Stimulated activated CD8-positive, alpha-beta memory T cell treated with anti-CD3 and anti-CD28 coated beads, Interleukin-15, amount 100 ng/mL, for 24 hours (primary cell): ENCODE measurements at places on chromosomes 4 and X.

GRCh38 chrX:71616672-71617529, 1.4 kb downstream of the CXCR3 start:
- DNase-seq = no peak

GRCh38 chr4:95142932-95143331, 385.2 kb downstream of the BMPR1B start:
- no peak for DNase-seq

DNA sequence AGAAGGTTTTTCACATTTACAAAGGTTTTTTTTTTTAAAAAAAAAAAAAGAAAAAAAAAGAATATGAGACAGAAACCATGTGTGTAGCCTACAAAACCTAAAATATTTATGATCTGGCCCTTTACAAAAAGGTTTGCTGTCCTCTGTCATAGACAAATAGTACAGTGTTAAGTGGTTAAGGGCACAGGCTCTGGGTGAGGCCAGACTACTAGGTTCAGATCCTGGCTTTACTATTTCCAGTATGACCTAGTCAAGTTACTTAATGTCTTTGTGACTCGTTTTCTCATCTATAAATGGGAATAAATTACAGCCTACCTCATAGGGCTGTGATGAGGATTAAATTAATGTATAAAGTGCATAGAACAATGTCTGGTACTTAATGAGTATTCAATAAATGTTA, 56.5 kb downstream of the GAB1 start:
- no peak for DNase-seq

- no peak for DNase-seq
Measured at GRCh38 chr4:74873545-74874301, 59.2 kb upstream of the PARM1 start.

DNA sequence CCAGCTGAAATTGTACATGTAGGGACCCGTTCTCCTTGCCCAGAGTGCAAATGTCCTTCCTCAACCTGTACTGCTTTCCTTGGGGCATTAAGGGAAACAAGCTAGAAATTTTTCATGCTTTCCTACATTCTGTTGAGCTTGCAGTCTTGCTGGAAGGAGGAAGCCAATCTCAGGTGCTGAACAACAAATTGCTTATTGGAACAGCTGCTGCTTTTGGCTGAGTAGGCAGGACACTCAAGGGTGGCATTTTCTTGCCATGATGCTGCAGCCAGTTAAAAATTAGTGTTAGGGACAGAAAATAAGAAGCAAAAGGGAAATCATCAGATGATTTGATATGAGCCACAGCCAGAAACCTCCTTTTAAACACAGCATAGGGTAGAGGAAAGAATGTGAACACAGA, 223.7 kb downstream of the QDPR start:
- no peak for DNase-seq

GRCh38 chrX:24790166-24790565, 96.4 kb downstream of the POLA1 start:
- no peak for DNase-seq

DNA sequence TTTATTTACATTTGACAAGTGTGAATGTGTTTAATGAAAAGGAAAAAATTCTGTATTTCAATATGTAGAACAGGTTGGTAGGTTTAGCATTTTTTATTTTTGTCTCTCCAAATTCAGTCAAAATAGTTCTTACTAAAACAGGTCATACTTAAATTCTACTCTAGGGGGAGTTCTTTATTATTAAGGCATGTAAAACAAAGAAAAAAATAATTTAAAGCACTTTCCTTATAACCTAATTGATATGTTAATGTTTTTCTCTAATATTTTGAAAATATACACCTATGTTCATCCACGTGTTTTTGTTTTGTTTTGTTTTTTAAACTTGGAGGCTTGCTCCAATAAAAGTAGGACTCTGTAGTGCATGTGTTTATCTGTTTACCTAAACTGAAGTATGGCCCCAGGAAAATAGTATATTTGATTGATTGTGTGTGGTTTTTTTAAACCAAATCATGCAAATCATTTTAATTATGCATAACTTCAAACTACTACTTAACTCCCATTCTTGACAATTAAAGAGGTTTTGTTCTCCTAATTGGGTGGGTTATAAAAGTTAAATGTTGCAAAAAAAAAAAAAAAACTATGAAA, 562.7 kb downstream of the RPA4 start:
- DNase-seq = no peak

DNA sequence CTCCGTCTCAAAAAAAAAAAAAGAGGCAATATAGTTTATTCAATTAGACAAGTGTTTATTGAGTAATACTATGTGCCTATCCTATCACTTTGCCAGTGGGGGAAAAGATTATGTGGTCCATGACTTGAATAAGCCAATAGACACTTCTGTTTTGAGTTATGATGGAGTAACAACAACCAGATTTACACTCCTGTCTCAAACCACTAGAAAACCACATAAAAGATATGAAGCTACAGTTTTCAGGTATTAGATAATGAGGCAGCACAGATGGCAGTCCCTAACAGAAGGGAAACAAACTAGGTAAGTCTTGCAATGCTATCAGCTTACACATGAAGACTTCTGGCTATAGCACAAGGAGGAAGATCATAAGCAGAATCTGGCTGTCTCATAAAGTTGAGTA, 22.5 kb downstream of the NFXL1 start:
- no peak for DNase-seq

GRCh38 chr4:118762155-118762554, 73.8 kb downstream of the SEC24D start:
- no peak for DNase-seq

GRCh38 chr4:109810552-109811387, 4.8 kb upstream of the GAR1 start:
- no peak for DNase-seq

DNA sequence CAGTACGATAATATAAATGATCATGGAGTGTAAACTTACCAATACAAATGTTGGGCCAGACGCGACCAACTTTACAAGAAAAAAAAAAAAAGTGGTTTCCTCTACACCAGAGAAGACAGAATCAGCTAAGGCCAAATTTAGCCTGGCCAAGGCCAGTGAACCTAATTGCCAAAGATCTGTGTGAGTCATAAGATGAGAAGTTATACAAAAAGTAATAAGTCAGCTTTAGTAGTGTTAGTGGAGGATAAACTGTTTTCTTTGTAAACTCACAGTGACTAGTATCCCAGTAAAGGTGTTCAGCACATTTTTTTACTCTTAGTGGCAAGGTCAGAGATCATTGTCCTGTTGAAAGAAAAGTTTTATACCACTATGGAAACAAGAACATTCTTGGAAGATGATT, 531.4 kb upstream of the TECRL start:
- DNase-seq = no peak

GRCh38 chr4:7778510-7779431, 160.9 kb downstream of the AFAP1 start:
- no peak for DNase-seq

DNA sequence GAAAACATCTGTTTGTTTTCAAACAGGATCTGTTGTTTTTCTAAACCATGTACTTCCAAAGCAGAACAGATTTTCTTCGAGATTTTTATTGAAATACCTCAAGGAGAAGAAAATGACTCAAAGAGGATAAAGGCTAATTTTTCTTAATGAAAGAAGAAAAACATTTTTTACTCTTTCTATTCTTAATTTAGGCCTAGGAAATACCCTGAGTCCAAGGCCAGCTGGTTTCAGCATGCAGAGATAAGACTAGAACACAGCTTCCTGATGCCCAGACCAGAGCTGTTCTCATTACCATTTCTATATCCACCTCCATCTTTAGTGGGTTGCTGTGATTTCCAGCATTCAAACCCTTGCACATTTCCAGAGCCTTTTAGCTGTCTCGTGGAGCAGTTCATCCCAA, 18.3 kb downstream of the GAB1 start:
- no peak for DNase-seq

DNA sequence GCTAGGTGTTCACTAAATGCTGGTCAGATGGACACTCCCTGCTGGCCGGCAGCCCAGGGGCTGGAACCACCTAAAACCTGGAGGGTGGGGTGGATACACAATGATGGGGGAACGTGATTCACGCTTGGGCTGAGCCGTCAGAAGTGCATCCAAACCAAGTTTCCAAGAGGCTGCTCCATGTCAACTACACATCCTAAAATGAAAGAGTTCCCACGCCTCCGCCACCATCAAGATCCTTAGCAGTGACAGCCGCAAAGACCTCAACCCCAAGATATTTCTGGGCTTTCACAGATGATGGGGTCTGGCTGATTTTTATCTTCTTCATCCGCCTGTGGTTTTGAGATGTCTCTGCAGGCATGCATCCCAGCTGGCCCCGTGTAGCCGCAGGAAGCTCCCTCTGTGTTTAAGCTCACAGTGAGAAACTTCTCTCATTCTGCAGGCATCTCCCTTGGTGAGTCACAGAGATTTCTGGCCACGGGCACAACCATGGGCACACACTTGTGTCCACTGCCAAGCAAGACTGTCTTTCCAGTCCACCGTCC, 84.4 kb downstream of the HTRA3 start:
- no peak for DNase-seq

GRCh38 chr4:60930866-60931265, 269.3 kb upstream of the ADGRL3 start:
- no peak for DNase-seq

- no peak for DNase-seq
Measured at GRCh38 chr4:17447675-17448298, 64.1 kb downstream of the QDPR start.

DNA sequence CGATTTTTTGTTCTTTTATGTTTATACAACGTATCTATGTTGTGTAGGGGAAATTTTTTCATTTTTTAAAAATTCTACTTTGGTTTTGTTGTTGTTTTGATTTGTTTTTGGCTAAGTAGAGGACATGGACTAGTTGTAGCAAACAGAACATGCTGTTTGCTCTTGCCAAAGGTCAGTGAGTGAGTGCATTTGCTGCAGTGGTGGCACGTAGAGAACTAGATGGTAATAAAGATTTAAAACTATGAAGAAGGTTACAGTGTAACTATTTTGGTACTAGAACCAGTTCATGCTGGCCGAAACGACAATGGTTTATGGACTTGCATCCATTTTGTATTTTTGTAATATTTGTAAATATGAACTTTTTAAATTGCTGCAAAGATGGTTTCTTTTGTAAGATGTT, 1.9 kb upstream of the SCML1 start:
- no peak for DNase-seq

DNA sequence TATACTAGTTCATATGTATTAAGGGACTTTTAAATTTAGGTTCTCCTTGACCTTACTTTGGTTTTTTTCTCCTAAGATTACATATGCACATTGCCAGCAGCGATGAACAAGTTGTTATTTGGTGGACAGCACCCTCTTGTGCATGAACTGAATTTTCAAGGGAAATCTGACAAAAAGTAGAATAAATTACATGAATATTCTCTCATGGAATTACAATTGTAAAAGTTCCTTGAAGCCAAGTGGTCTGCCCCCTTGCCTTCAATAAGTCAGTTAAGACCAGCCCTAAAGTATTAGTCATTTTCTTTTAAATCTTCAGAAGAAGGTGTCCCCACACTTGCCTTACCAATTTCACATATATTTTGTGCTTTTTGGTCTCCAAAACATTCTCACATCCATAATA, 30.7 kb upstream of the SMARCA5 start:
- no peak for DNase-seq

DNA sequence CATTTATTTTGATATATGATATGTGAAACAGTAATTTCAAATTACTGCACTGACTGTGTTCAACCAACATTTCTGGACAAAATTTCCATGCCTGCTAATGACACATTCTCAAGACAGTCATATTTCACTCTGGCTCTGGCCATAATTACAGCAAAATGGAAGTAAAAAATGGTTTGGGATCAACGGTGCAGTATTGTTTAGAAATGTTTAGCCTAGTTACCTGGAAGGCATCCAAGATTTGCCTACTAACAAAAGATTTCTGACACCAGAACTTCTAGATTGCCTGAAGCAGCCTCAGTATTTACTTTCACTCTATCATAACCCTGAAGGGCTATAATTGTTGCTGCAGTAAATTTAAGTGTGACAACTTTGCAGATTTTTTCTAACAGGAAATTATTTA, 416.3 kb downstream of the PCDH10 start:
- DNase-seq = no peak

GRCh38 chr4:118281611-118282442, 71.0 kb downstream of the PRSS12 start:
- no peak for DNase-seq

- DNase-seq = no peak
Measured at GRCh38 chrX:103756736-103757135, 19.9 kb upstream of the PLP1 start.

- DNase-seq = peak; percentile 31
Measured at GRCh38 chr4:108166441-108167315, 2.1 kb downstream of the LEF1 start.

GRCh38 chrX:109967156-109967555, 35.8 kb upstream of the TMEM164 start:
- no peak for DNase-seq

DNA sequence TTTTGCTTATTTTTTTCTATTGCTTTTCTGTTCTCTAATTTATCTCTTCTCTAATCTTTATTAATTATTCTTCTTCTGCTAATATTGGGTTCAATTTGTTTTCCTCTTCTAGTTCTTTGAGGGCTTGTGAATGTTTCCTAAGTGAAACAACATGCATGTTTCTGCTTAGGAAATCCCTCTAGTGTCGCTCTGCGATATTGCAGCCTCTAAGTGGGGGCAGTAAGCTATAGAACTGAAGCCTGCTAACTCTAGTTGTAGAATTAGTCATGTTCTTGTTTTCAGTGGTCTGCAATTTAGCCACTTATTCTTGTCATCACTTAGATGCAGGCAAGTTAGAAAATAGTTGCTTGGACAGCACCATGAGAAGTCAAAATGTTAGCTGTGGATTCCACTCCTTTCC, 222.6 kb downstream of the SPIN4 start:
- no peak for DNase-seq

GRCh38 chrX:119729408-119730201, 28.8 kb upstream of the SOWAHD start:
- DNase-seq = peak; percentile 6

DNA sequence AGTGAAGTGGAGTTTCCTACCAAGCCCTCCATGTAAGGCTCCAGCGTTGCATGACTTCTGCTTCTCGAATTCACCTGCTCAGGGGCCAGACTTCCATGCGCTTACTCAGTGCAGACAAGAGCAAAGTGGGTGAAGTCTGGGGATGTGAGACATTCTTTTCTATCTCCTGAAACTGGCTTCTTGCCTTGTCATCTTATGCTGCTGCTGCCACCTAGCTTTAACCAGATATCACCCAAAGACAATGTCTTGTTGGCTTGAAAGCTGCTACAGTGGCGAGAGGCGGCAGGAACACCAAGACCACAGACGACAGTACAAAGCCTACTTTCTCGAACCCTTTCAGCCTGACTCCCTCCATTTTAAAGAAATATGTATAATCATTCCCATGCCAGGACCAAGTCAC, 103.6 kb upstream of the ADGRG2 start:
- no peak for DNase-seq

GRCh38 chr4:95742179-95742578, 97.7 kb upstream of the PDHA2 start:
- no peak for DNase-seq

GRCh38 chr4:86006057-86006456, 353.8 kb downstream of the MAPK10 start:
- DNase-seq = no peak

- no peak for DNase-seq
Measured at GRCh38 chr4:7766661-7767345, 172.9 kb downstream of the AFAP1 start.
